ENCODE measurements at places on chromosomes 11 and 22.
A peak's percentile ranks its signal among the peaks of the same experiment; 100 is the strongest.

- DNase-seq: no peak
Measured at GRCh38 chr11:60150279-60150678, 32.6 kb downstream of the MS4A6A start.

- DNase-seq: no peak
Measured at GRCh38 chr11:6611092-6611962, 689 bp downstream of the TAF10 start.

DNA sequence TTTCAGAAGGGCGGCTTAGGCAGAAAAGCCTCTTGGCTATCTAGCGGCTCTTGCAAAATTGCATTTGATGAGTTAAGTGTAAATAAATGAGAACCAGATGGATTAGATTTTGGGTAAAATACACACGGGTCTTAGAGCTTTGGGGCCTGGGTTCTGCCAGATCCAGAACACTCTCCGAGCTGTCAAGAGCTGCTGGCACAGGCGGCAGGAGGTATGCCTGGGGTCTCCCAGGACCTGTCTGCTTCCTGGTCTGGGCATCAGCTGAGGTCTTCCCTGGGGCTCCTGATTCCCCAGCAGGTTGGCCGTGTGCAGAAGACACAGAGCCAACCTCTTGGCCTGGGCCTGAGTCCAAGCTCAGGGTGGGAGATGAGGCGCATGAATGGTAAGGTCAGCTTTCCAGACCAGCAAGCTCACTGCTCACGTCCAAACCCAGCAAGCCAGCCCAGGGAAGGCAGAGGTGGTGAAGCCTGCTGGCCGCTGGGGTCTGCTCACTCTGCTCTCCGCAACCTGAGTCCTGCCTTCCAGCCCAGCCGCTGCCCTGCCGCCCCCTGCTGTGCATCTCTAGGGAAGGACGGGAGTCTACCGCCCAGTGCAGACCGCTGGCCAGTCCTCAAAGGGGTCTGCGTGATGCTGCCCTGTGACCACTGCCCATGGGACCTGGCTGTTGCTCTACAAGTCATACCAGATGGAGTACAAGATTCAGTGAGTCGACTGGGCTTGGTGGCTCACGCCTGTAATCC, 44.9 kb downstream of the SCUBE1 start:
- DNase-seq: no peak

DNA sequence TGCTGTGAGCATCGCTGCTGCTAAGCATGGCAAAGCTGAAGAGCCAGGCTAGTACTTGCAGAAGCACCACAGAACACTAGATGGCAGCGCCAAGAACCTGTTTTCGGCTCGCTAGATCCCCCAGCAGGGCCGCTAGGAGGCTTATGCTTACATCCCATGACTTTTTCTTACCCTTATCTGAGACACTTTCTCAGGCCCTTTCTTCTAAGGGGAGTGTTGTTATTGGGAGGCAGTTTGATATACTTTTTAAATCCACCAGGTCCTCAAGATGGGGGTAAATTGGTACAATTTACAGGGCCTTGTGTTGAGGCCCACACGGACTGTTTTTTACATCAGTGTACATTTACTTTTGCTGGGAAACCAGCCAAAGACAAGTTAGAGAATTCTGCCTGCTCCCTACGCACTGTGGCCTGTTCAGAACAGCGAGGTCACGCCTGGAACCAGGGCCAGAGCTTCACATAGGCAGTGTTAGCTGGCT, 4.0 kb downstream of the TRIM6 start:
- DNase-seq: peak; percentile 54

GRCh38 chr11:61834278-61835048, 6.4 kb downstream of the FADS2 start:
- peak; percentile 44 for DNase-seq

DNA sequence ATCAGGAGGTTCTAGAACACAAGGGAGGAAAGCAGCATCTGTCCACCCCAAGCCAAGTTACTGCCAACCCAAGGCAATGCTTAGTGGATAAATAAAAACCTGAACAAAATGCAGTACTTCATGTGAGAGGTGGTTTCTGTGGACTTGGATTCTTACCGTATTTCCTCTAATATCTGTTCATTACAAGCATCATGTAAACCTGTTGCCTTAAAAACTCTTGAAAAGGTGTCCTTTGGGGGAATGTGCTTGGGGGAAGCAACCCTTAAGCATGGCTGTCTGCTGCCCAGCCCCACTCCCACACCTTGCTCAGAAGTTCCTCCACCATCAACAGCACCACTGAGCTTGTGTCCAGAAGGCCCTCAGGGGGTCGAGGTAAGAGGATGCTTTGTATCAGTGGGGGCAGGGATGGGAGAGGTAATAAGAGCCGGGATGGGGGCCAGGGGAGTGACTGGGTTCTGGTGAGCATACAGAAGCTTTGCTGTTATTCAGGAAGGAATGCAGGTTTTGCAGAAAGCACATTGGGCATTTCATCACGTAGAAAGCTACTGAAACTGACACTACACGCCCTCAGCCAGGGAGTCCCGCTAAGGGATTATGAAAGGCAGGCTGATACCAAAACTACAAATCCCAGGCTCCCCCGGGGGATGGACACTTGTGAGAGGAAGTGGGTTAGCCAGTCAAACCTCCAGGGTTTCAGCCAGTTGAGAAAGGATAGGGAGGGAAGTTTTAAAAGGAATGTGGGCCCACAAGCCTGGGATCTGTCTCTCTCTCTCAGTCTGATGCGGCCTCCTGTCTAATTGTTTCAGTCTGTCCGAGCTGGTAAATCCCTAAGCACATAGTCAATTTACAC, 52.0 kb downstream of the KCNJ1 start:
- DNase-seq: no peak

GRCh38 chr11:121466063-121466794, 13.5 kb upstream of the SORL1-AS1 start:
- DNase-seq: peak; percentile 52

DNA sequence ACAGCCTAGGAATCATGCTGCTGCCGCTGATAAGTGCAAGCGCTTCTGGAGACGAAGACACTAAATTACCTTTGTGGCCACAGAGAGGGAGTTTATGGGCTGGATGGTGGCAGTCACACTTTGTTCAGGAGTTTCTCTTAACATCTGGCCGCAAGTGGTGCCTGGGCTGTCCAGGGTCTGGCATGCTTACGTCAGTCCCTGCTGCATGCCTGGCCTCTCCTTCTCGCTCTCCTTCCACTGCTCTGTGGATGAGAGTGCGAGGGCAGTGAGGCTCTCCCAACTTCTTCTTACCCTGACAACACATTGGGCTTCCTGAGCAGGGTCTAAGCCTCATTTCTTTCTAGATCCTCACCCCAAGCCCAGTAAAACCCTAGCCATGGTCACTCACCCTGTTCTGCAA, 160.7 kb upstream of the SEZ6L start:
- DNase-seq: no peak

DNA sequence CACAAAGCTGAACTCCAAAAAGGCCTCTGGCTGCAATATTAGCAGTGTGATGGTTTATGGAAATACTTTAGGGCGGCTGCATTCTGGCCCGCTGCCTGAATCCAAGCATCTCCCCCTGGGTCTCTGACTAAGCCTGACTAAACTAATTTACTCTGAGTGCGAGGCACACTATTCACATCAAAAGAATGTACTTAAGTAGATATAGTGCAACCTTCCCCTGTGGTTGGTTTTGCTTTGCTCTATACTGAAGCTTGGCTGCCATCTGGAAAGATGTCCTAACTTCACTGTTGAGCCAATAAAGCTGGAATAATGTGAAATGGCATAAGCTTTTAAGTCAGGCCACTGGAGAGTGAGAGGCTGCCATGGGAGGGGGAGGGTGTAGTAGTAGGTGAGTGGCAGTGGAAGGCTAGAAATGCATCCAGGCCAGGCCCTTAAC, 321.6 kb downstream of the AASDHPPT start:
- no peak for DNase-seq

DNA sequence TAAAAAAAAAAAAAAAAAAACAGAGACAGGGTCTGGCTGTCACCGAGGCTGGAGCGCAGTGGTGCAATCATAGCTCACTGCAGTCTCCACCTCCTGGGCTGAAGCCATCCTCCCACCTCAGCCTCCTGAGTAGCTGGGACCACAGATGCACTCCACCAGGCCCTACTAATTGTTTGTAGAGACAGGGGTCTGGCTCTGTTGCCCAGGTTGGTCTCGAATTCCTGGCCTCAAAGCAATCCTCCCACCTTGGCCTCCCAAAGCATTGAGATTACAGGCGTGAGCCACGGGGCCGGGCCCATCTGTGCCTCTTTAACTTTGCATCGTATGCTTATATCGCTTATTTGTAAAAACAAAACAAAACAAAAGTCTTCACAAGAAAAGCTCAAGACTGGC, 3.1 kb downstream of the CPT1A start:
- peak; percentile 38 for DNase-seq

GRCh38 chr11:69546735-69547370, 65.4 kb downstream of the LINC01488 start:
- DNase-seq: no peak

- DNase-seq: no peak
Measured at GRCh38 chr22:26095256-26095956, 73.9 kb upstream of the SEZ6L start.

DNA sequence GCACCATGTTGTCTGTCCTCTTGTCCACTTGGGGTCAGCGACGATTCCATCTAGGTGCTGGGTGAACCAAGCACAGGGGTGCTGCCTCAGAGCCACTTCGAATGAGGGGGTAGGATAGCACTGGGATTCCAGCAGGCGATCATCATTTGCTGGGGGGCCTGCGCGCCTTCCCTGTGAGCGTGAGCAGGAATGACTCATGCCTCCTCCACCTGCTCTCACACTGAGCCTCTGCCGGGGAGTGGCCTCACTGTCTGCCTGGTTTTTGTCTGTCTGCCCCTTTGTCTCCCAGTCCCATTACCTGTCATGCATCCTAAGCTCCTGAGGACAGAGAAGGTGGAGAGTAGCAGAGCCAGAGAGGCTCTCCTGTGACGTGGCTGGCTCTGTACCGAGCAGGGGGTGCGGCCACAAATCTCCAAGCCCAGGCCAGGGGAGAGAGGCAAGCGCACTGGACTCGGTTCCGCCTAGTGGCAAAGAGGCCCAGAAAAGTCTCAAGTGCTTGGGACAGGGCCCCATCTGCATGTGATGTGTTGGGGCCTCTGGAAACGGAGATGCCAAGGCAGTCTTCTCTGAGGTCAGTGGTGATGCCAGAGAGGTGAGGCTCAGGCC, 30.8 kb downstream of the RSPH14 start:
- DNase-seq: no peak

DNA sequence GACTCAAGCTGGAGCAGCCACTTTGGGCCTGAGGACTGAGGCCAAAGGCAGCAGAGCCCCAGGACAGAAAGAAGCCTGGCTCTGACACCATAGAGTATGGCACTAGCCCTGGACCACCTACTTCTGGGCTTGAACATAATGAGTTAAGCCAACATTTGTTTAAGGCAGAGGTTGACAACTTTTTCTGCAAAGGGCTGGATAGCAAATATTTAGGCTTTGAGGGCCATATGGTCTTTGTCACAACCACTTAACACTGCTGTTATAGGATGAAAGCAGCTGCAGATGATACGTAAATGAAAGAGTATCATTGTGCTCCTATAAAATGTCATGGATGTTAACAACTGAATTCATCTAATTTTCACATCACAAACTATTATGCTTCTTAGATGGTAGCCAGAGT, 16.6 kb downstream of the OSBP start:
- no peak for DNase-seq

GRCh38 chr11:60175860-60176275, 7.0 kb downstream of the MS4A6A start:
- DNase-seq: no peak

DNA sequence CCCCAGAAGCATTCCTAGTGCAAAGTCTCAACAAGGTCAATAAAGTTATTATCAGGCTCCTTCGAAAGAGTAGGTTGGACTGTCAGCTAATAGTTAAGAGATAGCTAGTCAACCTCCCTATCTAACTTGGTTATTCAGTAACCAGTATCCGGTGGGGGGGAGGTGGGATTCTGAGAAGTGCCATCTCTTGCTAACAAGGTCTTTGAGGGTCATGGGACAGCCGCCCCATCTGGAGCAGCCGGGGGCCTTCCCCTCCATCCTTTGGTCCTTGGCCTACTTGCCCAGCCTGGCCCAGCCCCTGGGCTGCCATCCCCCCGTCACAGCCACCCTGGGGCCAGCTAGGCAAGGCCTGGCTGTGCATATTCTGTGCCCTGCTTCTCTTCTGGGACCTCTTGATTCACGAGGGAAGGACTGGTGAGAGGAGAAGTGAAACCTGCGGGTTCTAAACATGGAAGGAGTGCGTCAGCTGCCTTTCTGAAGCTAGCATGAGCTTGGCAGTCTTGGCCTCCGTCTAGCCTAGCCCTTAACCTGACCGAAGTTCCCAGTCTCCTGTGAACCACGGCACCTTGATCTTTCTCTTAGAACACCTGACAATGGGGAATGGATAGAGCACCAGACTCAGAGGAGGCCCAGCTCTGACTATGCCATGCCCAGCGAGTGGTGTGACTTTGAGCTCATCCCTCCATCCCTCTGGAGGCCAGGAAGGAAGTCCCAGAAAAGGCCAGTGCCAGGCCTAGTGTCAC, 9.3 kb downstream of the SLC37A2 start:
- DNase-seq: no peak

DNA sequence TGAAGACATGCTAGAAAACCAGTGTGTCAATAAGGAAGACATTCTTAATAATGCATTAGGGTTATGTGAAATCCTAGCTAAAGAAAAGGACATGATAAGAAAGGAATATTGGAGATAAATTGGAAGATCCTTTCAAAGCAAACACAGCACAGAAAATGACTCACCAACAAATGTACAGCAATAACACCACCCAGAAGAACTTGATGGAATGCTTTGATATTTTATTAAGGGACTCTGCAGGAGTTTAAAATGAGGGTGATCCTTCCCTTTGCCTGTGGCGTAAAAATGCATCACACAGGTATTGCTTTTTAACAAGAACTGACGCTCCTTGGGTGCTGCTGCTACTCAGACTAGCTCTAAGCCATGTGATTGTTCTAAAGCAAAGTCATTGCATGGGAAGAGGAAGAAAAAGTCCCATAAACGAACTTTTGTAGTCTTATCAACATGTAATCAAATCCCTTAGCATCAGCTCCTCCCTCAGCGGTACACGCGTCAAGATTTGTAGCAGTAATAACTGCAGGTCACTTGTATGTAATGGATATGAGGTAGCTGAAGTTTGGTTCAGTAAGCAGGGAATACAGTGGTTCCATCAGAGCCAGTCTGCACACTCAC, 48.4 kb upstream of the EED start:
- no peak for DNase-seq

- DNase-seq: no peak
Measured at GRCh38 chr22:27135031-27135981, 477.9 kb downstream of the MIAT start.

DNA sequence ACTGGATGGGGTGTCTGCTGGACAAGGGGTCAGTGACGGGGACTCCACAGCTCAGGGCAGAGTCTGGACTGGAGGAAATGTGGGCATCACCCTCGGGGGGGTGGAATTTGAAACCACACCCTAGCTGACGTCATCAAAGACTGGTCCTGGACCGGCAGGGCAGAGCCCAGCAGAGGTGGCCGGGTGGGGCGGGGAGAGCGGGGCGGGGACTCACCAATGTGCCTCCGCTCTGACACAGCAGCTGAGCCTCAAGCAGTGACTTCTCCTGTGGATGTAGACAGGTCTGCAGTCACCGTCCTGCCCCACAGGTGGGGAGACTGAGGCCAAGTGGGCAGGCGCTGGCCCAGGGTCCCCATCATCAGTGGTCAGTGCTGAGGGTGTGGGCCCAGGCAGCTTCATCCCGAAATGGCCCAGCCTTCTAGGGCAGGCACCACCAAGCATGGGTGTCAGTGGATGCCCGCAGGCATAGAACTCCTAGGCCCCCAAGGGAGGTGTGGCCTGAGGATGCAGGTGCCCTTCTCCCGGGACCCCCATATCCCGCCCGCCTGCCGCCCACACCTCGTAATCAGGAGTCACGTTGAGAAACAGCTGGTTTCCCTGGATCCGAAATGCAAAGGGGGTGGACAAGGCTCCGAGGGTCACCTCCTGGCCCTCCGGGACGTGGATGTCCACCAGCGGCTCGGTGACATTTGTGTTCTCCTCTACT, 603 bp downstream of the CDHR5 start:
- no peak for DNase-seq

- DNase-seq: no peak
Measured at GRCh38 chr11:110565357-110566336, 135.9 kb downstream of the FDX1 start.
